ENCODE measurements at places on chromosomes 5 and 9. TPM values are rescaled to one million over a fixed set of nuclear protein-coding genes. Genes with fewer than 3 reads are reported as not detected.
A peak's percentile ranks its signal among the peaks of the same experiment; 100 is the strongest.

- no peak for DNase-seq
Observed at GRCh38 chr5:37112383-37112991, 136.7 kb downstream of the CPLANE1 start.

GRCh38 chr5:150636391-150637244, 3.8 kb upstream of the SYNPO start:
- peak; percentile 81 for DNase-seq

- DNase-seq, result no peak
Observed at GRCh38 chr5:1445313-1445688, at the start of gene SLC6A3. Gene SLC6A3 (minus strand): TSS chr5:1445440. CDS start chr5:1443197, 2,243 bp downstream.

DNA sequence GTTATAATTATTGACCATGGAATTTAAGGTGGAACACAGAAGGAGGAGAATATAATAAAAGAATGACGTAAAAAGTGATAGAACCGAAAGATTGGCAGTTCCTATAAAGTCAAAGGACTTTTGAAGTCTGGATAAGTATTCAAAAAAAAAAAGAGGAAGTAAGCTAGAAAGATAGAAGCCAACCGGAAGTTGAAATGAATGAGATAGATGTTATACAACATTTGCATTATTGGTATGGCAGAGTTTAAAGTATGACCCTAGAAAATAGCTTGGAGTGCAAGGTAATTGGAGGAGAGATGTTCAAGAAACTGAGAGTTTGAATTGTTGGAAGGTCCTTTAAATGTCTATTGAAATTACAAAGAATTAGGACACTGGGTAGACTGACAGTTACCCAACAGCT, 293.6 kb downstream of the FER start:
- no peak for DNase-seq

DNA sequence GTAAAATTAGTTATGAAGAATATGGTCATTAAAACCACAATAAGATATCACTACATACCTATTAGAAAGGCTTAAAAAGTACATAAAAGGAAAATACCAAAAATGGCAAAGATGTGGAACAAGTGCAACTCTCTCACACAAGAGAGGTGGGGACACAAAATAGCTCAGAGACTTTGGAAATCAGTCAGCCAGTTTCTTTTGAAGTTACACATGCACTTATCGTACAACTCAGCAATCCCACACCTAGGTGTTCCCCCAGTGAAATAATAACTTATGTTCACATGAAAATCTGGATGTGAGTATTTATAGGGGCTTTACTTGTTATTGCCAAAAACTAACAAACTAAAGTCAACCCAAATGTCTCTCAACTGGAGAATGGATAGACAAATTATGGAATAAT, 9.8 kb upstream of the RICTOR start:
- no peak for DNase-seq

- DNase-seq, result peak; percentile 71
Observed at GRCh38 chr9:69131682-69132081, 42.4 kb upstream of the TJP2 start.

GRCh38 chr9:8943392-8943791, 1143.8 kb upstream of the DMAC1 start:
- no peak for DNase-seq

DNA sequence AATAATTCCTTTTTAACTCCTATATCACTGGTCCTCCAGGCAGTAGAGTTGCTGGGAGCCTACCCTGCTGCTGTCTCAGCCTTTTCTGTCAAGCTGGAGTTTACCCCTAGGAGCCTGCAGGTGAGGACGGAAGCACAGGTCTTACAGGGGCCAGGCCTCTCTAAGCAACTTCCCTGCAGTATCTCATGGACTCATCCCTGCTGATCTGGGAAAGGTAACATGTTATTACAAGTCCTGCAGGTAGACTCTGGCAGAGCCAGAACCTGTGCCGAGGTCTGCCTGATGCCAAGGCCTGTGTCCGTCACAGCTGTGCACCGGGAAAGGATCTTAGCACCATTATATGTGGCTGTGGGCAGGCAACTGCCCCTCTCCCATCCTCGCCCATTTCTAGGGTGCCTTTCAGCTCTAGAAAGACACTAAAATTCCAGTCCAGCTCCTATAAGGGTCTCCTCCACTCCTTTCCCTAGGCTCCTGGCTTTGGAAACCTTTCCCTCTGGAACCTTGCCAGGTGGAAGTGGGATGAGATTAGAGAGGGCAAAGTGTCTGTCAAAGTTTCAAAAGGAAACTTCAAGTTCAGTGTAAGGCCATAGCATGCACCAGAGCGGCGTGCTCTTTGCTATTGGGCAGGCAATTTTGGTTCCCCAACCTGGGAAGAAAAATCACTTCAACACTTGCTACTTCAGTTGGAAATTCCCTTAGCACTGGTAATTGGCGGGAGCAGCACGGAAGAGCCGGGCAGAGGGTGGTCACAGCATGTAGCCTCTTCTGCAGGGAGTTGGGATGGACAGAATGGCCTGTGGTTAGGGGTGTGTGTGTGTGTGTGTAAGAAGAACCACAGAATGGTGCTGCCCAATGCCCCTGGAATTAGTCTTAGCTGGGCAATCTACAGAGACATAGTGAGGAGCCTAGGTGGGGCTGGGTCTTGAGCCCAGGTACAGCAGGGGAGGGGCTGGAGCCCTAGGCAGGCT, 17.5 kb downstream of the TMEM171 start:
- DNase-seq, result no peak

DNA sequence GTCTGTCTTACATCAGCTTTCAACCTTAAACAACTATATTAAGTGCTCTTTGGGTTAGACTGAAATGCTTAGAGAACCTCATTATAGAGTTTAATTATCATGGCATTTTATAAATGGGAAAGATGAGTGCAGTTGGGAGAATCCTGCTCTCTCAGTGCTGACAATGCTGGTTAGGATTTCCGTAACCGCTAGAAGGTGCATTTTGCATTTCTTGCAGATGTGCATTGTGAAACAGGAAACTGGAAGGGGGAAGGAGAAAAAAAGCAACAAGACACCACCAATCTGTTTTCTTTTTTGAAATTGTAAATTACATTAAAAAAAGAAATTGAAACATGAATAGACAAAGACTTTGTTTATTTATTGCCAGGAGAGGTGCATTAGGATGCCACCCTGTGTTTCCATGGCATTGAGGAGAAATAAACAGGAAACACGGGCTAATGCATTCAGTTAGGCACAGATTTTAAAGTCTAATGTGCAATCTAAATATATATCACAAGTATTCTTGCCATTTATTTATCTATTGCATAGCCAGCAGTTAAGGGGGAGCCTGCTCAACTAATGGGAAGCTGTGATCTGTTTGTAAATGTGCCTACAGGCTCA, 478.9 kb downstream of the PSAT1 start:
- DNase-seq, result no peak

DNA sequence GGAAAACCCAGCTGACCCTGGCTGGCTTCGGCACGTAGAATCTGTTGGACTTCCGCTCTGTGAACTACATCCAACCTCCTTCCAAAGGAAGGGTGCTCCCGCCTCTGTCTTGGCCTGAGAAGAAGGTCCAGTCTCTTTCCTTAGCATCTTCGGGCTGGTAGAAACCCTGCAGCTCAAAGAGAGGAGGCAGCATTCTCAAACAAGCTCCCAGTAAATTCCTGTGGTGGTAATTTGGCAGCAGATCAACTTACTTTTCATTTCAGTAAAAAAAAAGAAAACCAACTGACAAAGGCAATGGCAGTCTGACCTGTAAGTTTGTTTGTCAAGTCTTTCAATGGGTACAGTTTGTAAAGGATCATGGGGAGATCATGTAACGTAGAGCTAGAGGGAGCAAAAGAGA, 176.7 kb downstream of the MED10 start:
- no peak for DNase-seq

DNA sequence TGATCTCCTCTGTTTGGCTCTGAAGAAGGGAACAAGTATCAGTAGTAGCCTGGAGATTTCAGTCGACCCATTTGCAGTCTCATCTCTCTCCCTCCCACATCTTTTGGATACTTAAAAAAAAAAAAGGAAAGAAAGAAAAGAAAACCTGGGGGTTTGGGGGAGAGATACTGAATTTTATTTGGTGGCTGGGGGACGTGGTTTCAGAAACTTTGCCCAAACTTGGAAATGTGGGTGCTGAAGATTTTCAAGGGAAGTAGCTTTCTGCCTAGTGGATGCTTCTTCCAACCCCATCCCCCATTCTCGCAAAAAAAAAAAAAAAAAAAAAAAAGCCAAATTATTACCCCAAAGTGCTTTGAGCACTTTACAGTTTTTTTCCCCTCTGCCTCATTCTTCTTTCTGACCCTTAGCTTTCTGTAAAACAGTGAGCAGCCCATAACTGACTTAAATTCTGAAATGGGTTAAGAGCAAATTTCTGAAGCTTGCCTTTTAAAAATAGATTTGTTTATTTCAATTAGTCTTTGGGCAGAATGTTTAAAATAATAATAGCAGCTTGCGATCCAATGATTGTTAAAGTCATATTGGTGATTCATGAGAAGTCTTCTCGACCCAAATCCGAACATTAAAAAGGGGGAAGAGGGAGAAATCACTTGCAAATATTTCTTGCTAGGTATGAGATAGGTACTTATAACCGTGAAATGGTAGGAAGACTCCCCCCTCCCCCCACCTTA, 894 bp downstream of the FST start:
- DNase-seq, result no peak

DNA sequence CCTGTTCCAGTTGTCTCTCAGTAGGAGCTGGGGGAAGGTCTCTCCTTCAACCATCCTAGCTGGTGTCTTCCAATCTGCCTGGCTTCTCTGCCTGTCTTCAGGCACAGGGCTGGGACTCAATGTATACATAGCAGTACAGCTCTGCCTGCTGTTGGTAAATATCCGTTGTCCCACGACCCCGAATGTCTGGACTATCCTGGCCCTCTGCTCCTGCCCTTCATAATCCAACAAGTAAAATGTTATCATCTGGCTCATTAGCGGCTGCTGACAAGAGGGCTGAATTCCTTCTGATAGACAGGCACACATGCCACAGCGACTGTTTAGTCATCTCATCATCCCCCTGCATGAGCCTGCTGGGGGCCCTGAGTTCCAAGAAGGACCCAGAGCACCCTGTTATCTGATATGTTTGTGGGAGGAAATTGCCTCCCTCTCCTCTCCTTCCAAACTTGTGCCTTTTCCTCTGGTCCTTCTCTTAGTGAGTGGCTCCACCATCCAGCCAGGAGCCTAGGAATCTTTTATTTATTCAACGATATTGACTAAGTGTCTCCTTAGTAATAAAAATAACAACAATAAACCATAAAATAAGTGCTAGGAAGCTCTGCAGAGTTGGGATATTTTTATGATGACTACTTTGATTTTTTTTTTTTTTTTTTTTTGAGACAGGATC, 29.5 kb upstream of the TGFBR1 start:
- no peak for DNase-seq

DNA sequence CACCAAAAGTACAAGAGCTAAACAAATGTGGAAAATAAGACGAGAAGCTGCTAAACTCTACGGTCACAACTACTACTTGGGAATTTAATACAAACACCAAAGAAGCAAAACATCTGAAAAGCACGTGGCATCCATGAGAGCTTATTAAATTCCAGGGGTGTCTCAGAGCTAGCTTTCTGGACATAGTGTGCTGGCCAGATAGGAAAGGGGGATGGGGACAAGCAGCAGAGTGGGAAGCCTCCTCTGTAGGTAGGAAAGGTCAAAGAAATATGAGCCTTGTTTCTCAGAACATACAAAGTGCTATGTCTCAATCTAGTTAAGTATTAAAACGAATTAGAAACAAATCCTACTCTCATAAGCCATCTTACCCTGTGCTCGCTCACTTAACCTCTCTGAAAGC, 51.3 kb upstream of the GOLPH3 start:
- DNase-seq, result peak; percentile 90

DNA sequence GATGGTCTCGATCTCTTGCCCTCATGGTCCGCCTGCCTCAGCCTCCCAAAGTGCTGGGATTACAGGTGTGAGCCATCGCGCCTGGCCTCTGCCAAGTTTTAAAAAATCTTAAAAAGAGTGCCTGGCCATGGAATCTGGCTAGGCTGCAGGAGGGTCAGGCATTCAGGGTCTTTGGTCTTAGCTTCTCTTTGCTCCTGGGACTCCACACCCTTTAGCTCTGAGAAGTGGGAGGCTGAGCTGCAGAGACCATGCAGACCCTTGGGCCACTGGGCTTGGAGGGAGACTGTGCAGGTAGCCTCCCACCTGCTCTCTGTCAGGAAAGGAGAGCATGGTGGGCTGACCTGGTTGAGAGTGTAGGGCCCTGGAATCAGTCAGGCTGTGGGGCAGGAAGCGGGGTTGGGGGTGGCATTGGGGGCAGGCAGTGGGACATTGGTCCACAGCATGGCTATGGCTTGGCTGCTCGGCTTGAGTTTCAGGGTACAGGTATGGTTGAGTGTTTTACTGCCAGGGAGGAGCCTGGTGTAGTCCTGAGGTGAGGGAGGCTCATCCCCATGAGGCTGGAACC, 20.8 kb downstream of the PHF2 start:
- no peak for DNase-seq

DNA sequence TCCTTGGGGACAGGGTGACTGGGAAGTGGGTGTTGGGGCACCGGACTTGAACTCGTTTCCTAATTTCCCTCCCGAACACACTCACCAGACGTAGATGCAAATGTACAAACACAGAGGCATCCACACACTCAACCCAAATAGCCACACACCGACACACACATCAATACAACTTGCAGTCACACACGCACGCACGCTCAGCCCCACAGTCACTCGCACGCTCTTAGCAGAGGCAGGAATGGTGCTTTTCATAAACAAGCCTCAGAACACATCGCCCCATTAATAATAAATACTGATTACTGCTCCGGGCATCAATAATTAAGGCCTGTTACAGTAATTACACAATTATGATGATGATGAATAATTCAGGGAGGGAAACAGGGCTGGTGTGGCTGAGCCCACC, 5.7 kb downstream of the BARHL1 start:
- no peak for DNase-seq

DNA sequence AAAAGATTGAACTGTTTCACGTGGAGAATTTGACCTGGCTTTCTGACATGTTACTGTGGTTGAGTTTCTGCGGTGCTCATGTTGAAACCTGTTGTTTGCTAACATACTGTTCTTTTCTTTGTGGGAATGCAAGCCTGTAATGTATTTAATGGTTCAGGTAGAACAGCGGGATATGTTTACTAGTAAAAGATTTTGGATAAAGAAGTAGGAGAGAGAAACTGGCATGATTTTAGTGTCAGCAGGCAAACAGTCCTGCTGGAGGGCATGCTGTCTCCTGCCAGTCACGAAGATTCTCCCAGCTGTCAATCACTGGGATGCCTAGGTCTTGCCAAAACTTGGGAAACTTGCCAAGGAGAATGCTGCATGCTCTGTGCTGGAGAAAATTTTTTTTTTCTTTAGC, 263.5 kb downstream of the TAF11L14 start:
- DNase-seq, result no peak

- no peak for DNase-seq
Observed at GRCh38 chr9:89765211-89765946, 160.6 kb downstream of the GADD45G start.

- no peak for DNase-seq
Observed at GRCh38 chr5:72767289-72768010, 49.0 kb upstream of the TNPO1 start.

GRCh38 chr5:79872291-79872690, 118.8 kb downstream of the MTX3 start:
- no peak for DNase-seq

GRCh38 chr9:90340421-90340820, 302.2 kb downstream of the DIRAS2 start:
- DNase-seq, result no peak

GRCh38 chr9:116141864-116142561, 11.6 kb upstream of the PAPPA start:
- DNase-seq, result no peak

The PLEKHG4B gene
- total RNA-seq, result 0.14 TPM

The SLCO4C1 gene
- total RNA-seq, result under 0.01 TPM

The MEGF10 gene
- 3.3 TPM for total RNA-seq

The PCDHB3 gene
- 1.8 TPM for total RNA-seq

All from sigmoid colon (tissue), 7 donors.